Heart left ventricle (tissue), 16 donors: ENCODE measurements at places on chromosomes 2 and 18. TPM values are rescaled to one million over a fixed set of nuclear protein-coding genes. Genes with fewer than 3 reads are reported as not detected.
A peak's percentile ranks its signal among the peaks of the same experiment; 100 is the strongest.

GRCh38 chr2:200575957-200576356 is 9.9 kb upstream of the AOX1 start:
- no peaks in the 10 kb centered on the region for H3K27me3 ChIP-seq
- DNase-seq = no peak
- H3K4me1 ChIP-seq = no peaks in the 10 kb centered on the region
- H3K27ac ChIP-seq = no peak overlapping the region
- no peaks in the 10 kb centered on the region for H3K36me3 ChIP-seq

DNA sequence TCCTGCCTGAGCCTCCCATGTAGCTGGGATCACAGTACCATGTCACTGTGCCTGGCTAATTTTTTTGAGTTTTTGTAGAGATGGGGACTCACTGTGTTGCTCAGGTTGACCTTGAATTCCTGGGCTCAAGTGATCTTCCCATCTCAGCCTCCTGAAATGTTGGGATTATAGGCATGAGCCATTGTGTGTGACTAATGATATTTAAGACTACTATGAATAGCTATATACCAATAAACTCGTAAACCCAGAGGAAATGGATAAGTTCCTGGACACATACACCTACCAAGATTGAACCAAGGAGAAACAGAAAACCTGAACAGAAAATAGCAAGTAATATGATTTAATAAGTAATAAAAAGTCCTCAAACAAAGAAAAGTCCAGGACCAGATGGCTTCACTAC is 68.0 kb downstream of the TBR1 start:
- no peaks in the 10 kb centered on the region for H3K4me1 ChIP-seq
- H3K4me3 ChIP-seq = no peak overlapping the region
- no peaks in the 10 kb centered on the region for H3K36me3 ChIP-seq
- no peaks in the 10 kb centered on the region for H3K27me3 ChIP-seq
- H3K27ac ChIP-seq = no peak overlapping the region

GRCh38 chr2:165927353-165927752 is 26.2 kb downstream of the TTC21B start:
- no peak overlapping the region for H3K4me3 ChIP-seq
- H3K36me3 ChIP-seq = peaks cover 95% of the 10 kb centered on the region
- H3K27ac ChIP-seq = no peak overlapping the region
- no peaks in the 10 kb centered on the region for H3K4me1 ChIP-seq
- DNase-seq = no peak

The TUBA3E gene
- 325 TPM for polyA plus RNA-seq

The PRKAG3 gene
- polyA plus RNA-seq = not detected

GRCh38 chr18:48711651-48712486 is 173.0 kb downstream of the CTIF start:
- H3K4me1 ChIP-seq = peaks cover 75% of the 10 kb centered on the region
- no peaks in the 10 kb centered on the region for H3K36me3 ChIP-seq
- peak overlapping the region; percentile 64 for H3K27ac ChIP-seq
- H3K4me3 ChIP-seq = no peak overlapping the region

GRCh38 chr2:161369311-161369710 is 46.8 kb upstream of the TBR1 start:
- H3K4me3 ChIP-seq = no peak overlapping the region
- no peak for DNase-seq
- H3K27ac ChIP-seq = no peak overlapping the region
- no peaks in the 10 kb centered on the region for H3K4me1 ChIP-seq
